ENCODE measurements at places on chromosomes 13 and 19.

- peak; percentile 28 for DNase-seq
Observed at GRCh38 chr19:47100290-47100689, 13.3 kb downstream of the ZC3H4 start.

GRCh38 chr13:23510979-23511735 is 59.1 kb upstream of the TNFRSF19 start:
- peak; percentile 35 for DNase-seq

- no peak for DNase-seq
Observed at GRCh38 chr13:44819245-44819644, 170.0 kb downstream of the NUFIP1 start.

DNA sequence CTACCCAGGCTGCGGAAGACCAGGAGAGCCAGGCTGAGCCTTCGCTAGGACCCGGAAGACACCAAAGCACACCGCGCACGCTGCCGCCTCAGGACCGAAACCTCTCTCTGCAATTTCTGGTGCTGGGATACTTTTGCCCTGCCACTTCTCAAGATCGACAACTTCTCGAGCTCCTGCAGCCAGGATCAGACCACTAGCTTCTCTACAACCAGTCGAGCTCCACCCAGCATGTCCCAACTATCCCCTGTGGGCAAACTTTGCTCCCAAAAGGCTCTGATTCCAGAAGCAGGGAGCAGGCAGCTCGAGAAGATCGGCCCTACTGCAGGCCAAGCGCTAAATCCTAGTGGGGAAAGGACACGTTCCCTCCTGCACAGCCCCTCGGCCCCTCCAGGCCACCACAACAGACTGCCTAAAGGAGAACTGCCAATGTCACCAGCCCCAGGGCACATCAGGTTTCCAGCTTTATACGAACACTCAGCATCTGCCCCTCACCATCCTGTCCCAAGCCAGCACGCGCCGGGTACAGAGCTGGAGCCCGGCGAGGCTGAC is 979 bp downstream of the AKAP8 start:
- peak; percentile 68 for DNase-seq

DNA sequence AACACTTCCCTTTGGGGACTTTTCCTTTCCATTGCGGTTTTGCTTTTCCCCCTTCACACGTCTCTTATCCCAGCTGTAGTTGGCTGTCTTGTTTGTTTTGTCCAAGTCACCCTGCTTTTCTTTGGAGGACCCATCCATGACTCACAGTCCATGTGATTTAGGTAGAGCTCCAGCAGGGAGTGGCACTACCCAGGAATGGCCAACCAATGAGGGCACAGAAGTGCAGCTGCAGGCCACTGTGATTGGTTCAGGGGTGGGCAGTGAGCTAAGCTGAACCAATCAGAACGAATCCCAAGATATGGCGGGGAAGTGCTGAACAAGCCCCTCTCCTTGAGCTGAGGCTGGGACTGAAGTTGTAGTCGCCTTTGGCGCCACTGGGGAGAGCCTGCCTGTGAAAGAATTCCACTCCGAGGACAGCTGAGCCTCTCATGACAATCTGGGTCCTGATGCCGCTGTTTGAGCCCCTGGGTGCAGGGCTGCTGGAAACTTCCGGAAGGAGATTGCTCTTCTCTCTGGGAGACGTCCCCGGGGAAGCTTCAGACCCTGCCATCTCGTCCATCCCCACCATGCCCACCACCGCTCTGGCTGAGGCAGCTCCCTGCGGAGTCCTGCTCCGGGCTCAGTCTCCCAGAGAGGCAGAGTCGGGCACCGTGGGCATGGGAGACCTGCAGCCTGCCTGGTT is 62.9 kb upstream of the URI1 start:
- DNase-seq = peak; percentile 38

GRCh38 chr13:103101901-103102300 is 35.7 kb upstream of the SLC10A2 start:
- DNase-seq = no peak

DNA sequence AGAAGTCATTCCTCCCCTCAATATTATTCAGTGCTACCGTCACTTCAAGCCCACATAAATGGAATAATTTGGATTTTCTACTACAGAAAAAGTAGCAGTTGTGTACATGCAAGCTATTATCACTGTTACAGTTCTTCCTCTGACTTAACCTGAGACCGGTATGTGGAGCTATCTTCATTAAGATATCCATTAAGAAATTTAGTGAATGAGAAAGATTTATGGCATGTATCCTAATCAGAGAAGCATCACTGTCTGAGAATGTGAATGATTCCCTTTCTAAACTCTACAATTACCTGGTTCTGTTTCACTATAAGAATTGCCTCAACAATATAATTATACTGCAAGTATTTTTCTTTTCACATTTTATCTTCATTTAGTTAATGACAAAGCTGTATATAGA is 278.7 kb downstream of the KLF5 start:
- no peak for DNase-seq

DNA sequence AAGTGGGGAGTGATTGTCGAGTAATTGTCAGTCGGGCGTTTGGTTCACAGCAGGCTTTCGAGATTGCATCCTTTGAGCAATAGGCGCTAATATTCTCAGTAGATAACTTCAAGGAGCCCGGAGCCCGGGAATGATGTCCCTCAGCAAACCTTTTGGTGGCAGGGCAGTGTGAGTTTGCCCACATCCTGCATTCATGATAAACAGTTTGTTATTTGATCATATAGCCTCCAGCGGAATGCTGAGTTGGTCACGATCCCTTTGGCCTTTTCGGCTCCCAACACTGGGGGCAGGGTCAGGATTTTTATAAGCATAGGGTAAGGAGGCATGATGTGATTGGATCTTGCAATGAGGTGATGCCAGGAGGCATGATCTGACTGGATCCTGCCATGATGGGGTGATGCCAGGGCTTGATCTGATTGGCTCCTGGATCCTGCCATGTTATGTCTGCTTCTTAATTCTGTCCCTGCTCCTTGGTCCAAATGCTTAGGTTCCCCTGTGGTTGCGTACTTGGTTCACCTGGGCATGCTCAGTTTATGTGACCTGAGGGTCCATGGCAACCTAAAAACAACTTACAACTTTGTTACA is 38.2 kb upstream of the IGSF23 start:
- DNase-seq = no peak

- no peak for DNase-seq
Observed at GRCh38 chr13:28492569-28493367, 2.2 kb downstream of the FLT1 start.

GRCh38 chr13:114303700-114304327 is 10.5 kb upstream of the CHAMP1 start:
- no peak for DNase-seq

GRCh38 chr19:32041681-32042292 is 303.6 kb upstream of the ZNF507 start:
- DNase-seq = peak; percentile 40

DNA sequence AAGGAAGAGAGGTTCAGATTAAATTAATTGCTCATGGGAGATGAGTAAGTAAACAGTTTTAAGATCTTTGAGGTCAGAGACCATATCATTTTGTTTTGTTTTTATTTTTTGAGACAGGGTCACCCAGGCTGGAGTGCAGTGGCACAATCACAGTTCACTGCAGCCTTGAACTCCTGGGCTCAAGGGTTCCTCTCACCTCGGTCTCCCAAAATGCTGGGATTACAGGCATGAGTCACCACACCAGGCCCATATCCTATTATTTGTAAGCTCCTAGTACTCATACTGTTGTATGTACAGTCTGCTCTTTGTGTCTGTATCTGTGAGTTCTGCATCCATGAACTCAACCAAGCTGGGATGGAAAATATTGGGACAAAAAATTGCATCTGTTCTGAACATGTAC is 6.0 kb upstream of the RASL11A start:
- DNase-seq = no peak

GRCh38 chr19:5635427-5635826 is 12.5 kb downstream of the SAFB start:
- no peak for DNase-seq

DNA sequence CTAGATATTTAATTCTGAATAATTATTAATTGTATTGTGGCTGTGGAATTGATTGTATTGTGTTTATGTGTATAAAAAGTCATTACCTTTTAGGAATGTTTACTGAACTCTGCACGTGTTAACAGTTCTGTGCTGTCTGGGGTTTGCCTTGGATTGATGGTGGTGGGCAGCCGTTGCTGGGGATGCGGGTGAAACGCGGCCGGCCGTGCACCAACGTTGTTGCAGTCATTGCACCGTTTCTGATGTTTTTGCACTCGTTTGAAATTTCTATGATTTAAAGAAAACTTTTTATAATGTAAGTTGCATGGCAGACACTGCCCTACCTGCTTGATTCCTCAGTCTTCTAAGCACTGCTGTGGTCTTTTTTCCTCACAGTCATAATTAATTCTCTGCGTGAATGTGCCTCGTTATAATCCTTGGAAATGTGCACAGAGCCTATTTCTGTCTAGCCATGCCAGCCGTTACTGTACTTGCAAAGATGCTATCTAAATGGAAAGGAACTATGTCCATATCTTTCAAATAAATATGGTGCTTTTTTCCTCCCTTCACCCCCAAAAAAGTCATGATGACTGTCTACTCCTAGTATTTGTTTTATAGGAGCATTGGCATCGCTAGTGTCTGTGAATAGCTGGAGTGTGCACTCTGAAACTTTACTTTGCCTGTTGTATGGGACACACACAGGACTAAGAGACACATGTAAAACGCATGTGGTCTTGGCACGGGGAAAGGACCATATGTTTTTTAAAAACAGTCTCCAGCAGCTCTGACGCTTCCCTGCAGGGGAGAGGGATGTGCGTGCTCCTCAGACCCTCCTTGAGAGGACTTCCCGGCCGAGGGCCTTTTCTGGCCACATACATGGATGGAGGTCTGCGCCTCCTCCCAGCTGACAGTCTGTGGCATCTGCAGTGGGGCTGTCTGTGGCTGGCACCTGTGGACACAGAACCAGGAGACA is 40.7 kb upstream of the MCF2L start:
- no peak for DNase-seq

GRCh38 chr13:26299168-26299750 is 45.3 kb downstream of the CDK8 start:
- DNase-seq = no peak

DNA sequence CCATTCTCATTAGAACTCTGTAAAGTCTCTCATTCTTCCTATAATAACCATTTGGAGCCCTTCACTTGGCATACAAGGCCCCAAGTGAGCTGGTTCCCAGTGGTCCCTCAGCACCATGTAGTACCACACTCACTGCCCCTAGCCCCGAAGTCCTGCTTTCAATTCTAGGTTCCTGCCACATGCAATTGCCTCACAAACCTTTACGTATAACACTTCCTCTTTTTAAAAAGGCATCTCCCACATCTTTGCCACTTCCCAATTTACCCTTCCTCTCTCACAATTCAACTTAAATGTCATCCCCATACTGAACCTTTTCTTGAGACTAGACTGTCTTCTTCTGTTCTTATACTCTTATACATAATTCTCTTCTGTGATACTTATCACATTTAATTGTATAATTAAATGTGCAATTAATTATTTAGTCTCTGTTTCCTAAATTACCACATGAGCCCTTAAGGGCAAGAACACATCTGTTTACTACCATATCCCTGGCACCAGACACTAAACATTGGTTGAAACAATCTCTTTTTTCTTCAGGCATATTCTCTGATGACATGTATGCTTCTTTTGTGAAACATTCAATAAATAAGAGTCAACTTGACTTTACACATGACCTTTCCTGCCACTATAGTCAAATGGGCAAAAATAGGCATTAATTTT is 304.0 kb downstream of the SPRY2 start:
- DNase-seq = peak; percentile 89

- DNase-seq = no peak
Observed at GRCh38 chr13:71814806-71815360, 52.1 kb downstream of the DACH1 start.

GRCh38 chr13:67296511-67296910 is 66.4 kb upstream of the PCDH9 start:
- DNase-seq = no peak

GRCh38 chr13:28140433-28141125 is 2.2 kb downstream of the PAN3 start:
- DNase-seq = no peak
